Activated naive CD8-positive, alpha-beta T cell treated with anti-CD3 and anti-CD28 coated beads, Interleukin-2, amount 50 U/mL, for 16 hours (primary cell): ENCODE measurements at places on chromosomes 7 and 10.
A peak's percentile ranks its signal among the peaks of the same experiment; 100 is the strongest.

DNA sequence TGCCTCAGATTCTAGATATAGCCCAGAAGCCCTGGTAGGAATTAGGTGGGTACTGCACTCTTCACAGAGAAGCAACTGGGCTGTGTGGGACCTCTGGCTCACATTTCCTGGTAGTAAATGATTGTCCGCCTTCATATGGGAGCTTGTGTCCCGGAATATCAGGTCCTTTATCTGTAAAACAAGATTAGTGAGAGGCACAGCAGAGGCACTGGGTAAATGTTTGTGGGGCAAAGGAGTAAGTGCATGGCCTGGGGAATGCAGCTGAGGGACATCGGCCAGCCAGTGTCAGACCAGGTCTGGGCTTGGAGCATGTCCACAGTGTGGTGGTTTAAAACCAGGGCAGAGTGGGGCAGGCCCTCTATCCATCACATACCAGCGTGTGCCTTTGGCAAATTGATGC is 323.3 kb upstream of the ZMIZ1 start:
- no peak for DNase-seq

DNA sequence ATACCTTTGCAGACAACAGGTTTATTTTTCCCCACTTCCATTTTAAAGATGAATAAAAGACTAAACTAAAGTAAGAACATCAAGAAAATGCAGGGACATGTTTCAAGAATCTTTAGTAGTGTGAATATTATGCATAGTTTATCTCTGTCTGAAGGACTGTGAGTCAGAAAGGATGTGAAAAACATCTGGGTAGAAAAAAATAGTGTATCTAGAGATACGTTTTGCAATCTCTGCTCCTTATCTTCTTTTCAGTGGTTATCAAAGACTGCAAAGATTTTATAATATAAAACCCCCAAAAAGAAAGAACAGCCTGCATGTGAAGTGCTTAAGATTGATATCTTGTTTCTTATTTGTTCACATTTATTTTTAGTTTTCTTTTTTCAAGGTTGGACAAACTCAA is 101.9 kb upstream of the ARHGAP21 start:
- no peak for DNase-seq

GRCh38 chr10:1096287-1096889 is 40.2 kb downstream of the WDR37 start:
- DNase-seq, result no peak

GRCh38 chr7:28865601-28866144 is 92.5 kb downstream of the TRIL start:
- DNase-seq, result no peak

DNA sequence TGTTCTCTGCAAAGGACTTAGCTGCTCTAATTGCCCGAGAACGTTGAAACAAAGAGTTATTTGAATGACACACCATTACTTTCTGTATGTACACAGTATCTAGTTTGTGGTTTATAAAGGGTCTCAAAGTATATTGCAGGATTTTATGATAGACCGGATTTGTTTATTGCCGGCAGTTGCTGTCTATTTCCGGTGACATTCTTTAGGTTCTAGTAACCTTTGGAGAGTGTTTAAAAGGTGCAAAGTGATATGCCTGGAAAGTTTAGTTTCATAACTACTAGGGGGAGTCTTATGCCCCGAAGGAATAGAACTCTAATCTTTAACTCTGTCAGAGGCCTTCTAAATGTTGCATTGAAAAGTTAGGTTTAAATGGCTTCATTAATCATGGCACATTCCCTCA is 63.8 kb downstream of the PAPSS2 start:
- no peak for DNase-seq

DNA sequence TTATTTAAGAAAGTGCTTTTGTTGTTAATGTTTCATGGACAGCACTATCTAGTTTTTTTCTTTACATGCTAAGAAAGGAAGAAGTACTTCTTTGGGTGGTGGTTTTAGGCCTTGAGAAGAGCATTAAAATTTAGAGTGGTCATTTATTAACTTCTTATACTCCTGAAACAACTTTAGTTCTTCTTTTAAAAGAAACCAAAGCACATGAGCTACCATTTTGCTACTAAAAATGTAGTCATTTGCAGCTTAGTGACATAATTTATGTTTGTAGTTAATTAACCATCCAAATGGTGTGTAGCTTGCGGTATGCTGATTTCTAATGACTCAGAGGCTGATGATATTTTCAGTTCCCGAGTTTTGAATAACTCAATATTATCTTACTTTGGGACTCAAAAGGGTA is 207.5 kb downstream of the BBS9 start:
- DNase-seq, result no peak

- no peak for DNase-seq
These were observed 110.4 kb downstream of the NRCAM start for GRCh38 chr7:108345710-108346336.

DNA sequence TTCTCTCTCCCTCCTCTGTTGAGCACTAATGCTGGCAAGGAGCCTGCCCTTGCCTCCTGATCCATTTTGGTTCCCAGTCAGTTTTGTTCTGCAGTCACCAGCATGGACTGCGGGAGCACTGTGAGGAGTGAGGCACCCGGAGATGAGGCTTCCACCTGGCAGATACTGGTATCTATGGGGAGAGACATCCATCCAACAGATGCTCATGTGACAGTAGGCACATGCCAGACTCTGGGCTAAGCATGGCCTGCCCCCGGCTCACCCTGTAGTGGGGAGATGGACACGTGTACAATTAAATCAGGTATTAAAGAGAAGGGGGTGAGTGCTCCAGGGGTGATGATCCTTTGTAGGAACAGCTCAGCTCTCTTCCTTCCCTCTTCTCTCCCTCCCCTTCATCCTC is 74.0 kb upstream of the PODXL start:
- no peak for DNase-seq

GRCh38 chr10:126508535-126509040 is 120.3 kb upstream of the ADAM12 start:
- no peak for DNase-seq

DNA sequence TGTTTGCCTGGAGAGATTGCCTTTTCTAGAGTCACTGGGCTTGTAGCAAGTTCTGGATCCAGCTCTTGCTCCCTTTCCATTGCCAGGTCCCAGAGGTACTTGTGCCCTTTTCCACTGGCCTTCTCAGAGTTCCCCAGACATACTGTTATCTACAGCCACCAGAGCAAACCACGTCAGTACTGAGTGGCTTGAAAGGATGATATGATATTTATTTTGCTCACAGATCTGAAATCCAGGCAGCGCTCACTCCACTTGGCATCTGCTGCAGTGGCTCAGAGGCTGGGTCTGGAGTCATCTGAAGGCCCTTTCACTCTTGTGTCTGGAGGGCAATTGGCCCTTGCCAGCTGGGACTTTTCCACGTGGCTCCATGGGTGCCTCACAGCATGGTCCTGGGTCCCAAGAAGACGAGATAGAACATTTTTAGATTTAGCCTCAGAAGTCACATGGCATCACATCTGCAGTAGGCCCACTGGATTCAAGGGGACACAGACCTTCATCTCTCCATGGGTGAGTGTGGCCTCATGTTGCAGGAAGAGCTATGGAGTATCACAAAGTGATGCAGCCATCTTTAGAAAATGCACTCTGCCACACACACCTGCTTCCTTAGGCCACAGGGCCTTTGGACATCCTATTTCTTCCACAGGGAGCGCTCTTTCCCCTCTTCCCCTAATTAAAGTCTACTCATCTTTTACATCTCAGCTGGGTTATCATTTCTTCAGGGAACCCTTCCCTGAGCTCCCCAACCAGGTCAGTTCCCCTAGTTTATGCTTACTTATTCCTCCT is 22.9 kb upstream of the TCF7L2 start:
- DNase-seq, result no peak

GRCh38 chr7:41656366-41656765 is 46.5 kb downstream of the INHBA start:
- no peak for DNase-seq

- no peak for DNase-seq
These were observed 6.1 kb downstream of the CHRM2 start for GRCh38 chr7:136874393-136875032.

DNA sequence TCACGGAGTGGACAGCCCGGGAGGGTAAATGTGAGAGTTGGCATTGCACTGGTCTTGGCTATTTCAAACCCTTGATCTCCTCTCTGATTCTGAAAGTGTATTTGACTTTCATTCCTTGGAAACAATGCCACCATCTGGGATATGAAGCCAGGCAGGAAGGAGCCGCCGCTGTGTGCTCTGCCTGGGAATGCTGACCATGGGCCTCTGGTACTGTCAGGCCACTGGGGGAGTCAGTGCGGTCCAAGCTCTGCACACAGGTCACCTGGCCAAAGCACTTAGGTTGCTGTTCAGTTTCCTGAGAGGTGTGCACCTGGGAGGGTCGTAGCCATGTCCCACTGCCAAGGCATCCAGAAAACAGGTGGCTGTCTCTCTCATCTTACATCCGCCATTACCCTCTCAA is 68.5 kb upstream of the SHH start:
- no peak for DNase-seq

DNA sequence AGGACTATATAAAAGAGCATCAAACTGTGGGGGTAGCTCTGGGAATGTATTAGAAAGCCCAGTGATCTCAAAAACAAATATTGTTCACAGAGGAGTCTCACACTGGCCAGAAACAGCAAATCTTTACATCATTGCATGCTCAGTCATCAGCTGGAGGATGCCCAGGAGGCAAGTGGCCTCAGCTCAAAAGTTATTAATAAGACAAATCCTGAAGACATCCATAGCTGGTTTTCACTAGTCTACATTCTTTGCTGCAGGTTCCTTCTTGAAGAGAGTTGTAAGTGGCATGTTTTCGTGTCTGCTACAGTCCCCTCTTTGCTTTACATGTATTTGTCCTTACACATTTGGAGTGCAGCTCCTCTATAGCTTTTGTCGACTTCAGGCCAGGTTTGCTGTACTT is 8.6 kb upstream of the CCDC7 start:
- no peak for DNase-seq

DNA sequence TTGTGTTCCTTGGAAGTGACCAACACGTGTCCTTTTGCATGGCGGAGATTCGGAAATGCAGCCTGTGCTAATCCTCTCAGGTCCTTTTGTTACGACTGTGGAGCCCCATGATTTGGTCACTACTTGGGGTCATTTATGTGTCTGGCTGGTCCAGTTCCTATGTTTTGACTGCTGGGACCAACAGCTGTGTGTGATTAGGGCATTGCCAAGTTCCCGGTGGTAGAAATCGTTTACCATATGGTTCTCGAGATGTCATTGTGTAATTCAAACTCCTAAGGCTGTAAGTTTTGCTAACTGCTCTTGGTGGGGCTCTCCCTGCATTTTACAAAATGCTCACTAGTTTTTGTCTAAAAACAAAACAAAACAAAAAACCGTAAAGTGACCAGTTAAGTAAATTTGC is 62.0 kb downstream of the CCNY start:
- no peak for DNase-seq

DNA sequence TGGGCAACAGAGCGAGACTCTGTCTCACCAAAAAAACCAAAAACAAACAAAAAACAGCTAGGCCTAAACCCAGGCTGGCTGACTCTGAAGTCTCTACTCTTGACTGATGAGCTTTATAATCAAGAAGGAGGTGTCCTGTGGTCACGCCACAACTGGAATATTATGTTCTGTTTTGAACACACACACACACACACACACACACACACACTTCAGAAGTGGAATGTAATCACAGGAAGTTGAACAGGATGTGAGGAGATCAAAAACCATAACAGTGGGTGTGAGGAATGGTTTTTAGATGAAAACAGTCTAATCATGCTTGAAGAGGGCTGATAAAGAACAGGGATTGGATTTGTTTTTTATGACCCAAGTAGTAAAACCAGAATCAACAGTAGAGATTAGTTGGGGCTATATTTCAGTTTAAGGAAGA is 51.1 kb upstream of the IL6 start:
- peak; percentile 3 for DNase-seq

DNA sequence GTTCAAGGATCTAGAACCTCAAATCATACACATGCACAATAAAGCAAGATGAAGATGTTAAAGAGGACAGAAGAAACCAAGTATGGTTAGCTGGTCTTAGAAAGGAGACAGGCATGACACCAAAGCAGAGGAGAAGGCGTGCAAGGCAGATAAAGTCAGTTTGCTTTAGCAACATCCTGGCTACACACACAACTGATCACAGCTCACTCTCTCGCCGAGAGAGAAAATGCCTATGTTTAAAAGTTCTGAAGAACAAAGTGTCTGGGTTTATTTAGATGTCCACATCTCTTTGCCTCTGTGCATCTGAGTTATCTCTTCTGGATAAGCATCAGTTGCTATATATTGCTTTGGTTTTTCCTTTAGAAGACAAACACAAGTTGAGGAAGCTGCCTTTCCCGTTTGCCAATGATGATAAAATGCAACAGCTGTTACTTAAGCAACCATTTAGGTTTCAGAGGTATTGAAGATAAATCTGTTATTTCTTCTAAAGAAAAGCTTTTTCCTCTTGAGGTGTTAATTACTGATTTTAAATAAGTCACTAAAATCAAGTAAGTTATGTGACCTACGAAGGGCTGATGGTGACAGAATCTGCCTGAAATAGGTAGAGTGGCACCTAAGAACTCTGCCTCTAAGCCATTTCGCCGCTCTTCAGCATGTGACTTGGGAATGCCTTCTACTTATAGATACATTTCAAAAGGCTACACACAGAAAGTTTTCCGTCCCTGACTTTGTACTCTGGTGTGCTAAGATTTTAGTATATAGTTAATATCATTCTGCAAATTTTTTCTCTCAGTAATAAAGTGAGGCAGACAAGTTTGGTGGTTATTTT is 146.2 kb upstream of the ASAH2 start:
- DNase-seq, result no peak

DNA sequence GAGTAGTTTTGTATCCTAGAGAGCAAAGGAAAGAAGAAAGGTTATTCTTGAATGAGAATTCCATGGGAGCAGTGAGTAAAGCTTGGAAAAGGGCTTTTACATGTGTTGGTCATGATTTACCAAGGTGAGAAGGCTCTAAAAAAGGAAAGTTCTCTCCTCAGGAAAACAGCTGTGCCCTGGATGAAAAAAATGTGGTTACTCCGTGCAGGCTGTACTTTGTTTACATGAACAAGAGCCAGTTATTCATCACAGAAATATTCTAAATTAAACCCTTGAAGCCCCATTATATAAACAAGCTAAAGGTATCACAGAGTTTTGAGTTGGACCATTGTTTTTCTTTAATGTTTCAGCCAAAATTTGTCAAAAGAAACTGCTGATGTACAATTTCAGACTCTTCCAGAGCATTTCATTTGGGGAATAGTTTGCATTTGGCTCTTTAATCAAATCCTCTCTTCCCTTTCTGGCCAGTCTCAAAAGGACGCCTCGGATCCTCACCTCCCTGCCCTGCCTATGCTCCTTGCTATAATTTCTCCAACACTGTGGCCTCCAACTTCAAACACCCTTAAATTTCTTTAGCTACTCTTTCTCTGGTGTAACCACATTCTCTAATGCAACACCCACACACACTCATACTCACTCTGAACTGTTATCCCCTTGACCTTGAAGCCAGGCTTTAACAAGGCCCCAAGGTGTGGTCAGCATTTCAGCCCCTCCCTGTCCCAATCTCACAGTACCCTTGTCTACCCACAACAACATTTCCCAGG is 47.4 kb downstream of the AFAP1L2 start:
- DNase-seq, result no peak
